ENCODE measurements at places on chromosomes 3 and 15. TPM values are rescaled to one million over a fixed set of nuclear protein-coding genes. Genes with fewer than 3 reads are reported as not detected.

Gene ACKR2
- total RNA-seq, result 0.16 TPM

Gene SLC49A4
- total RNA-seq, result 32.1 TPM

GRCh38 chr3:161142486-161142885 lies 37.3 kb upstream of the B3GALNT1 start:
- DNase-seq, result no peak

DNA sequence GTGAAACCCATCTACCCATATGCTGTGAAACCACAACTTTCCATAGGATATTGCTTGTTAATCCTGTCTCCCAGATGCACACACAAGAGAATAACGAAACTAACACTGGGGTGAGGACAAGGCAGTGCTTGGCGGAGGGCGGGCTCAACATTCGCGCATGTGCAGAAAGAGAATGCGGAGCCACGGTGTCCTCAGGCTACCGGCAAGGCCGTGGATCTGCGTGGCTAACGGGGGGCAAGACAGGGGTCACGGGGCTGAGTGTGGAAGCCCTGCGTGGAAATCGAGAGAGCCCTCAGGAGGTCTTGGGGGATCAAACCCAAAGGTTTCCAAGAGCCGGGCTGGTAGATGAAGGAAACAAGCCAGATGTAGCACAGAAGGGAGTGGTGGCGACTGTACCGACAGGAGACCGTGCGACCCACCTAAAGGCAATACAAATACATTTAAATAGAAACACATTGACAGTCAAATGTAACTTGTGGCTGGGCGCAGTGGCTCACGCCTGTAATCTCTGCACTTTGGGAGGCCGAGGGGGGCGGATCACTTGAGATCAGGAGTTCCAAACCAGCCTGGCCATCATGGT lies 48.5 kb upstream of the TRA2B start:
- DNase-seq, result no peak

DNA sequence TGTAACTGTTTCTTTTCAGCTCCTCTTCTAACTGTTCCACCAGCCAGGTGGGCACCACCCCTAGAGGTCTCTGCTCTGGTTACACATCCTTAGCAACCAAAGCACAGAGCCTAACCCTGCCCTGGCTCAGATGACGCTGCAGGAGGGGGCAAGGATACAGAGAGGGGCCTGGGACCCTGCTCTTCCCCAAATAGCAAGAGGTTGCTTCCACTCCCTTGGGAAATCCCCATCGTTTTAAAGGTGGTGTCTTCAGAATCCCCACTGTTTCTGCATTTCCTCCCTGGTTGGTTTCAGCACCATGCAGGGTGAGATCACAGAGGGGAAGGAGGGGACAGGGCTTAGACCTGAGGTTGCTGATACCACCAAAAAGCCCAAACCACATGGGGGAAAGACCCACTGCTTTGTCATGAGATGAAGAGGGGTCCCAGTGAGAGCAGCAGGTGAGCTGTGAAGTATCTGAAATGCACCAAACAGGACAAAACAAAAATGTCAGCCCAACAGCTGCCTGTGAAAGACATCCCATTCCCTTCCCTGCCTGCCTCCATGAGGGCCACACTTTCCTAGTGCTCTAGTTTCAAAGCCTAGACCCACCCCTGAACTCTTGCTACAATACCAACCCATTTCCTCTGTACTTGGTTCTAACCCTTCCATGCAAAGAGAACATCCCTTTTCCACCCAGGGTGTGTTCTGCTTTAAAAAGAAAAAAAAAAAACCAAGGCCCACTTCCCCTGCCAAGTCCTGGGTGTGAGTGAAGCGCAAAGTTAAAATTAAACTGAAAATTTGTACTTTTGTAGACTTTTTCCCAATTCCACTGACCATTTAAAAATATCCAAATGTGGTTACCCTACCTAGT lies 29.0 kb downstream of the ANP32A start:
- no peak for DNase-seq
